Uterus (tissue), 4 donors: ENCODE measurements at places on chromosomes 5 and 9.

GRCh38 chr5:161412792-161413191, 133.7 kb downstream of the GABRB2 start:
- no peak for DNase-seq

DNA sequence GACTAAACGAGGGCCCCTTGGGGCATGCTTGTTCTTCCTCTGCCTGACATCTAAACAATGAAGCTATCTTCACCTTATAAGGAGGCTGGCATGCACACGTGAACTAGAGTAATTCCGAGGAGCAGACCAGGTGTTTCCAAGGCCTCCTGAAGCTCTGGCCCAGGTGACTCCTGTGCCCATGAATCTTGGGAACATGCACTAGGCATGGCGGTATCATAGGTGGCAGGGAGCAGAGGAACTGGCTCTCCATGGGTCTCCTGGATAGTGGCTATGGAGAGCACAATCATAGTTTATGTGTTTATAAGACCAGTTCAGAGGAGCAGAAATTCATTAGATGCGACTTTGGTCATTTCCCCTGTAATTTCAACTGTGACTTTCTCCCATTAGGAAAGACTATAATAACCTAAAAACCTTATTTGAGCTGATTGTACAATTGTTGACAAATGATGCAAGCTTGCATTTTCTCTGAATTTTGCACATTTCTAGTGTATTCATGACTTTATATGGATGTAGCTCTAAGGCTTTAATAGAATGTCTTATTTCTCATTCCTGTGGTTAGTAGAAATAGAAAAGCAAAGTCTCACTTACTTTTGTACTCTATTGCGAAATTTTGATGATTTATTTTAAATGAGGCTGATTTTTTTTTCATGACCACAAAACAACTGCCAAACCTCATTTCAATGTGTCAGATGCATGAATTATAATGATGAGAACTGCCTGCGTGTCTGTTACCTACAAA, 135.3 kb upstream of the RPS23 start:
- DNase-seq = no peak

- no peak for DNase-seq
Measured at GRCh38 chr5:150548123-150548522, 40.2 kb downstream of the NDST1 start.

GRCh38 chr5:74865256-74865803, 857 bp downstream of the FAM169A start:
- no peak for DNase-seq

GRCh38 chr9:68771376-68771775, 66.3 kb downstream of the PIP5K1B start:
- DNase-seq = no peak

DNA sequence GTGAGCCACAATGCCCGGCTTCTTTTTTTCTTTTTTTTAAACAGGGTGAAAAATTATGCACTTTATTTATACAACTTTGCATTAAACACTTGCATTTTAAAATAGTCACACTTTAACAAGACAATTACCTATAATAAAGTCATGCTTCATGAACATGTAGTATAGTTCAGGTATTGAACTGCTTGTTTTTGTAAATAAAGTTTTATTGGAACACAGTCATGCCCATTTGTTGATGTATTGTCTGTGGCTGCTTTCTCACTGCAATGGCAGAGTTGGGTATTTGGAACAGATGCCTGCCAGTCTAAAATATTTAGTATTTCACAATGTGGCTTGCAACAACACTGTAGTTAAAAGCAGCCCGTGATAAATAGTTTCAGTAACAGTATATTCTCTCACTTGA, 32.8 kb upstream of the CCL21 start:
- DNase-seq = no peak

- DNase-seq = no peak
Measured at GRCh38 chr5:124287813-124288212, 458.6 kb downstream of the ZNF608 start.

GRCh38 chr5:103915081-103915480, 352.5 kb upstream of the NUDT12 start:
- no peak for DNase-seq

GRCh38 chr9:36729906-36730305, 157.2 kb downstream of the MELK start:
- DNase-seq = no peak

DNA sequence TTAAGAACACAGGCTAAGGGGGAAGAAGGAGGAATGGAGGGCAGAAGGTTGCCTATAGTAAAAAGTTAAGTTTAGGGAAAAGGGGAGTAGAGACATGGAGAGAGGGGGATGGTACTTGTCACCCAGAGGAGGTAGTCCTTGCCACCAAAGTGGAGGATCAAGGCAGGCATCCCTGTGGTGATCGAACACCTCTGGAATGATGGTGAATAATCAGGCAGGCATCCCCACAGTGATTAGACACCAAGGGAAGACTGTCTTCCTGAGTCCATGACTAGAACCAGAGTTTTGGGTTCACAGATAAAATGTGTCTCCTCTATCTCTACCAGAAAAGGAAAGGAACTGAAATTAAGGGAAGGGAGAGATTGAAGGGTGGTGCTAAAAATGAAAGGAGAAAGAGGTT, 19.2 kb upstream of the HMGCS1 start:
- no peak for DNase-seq

DNA sequence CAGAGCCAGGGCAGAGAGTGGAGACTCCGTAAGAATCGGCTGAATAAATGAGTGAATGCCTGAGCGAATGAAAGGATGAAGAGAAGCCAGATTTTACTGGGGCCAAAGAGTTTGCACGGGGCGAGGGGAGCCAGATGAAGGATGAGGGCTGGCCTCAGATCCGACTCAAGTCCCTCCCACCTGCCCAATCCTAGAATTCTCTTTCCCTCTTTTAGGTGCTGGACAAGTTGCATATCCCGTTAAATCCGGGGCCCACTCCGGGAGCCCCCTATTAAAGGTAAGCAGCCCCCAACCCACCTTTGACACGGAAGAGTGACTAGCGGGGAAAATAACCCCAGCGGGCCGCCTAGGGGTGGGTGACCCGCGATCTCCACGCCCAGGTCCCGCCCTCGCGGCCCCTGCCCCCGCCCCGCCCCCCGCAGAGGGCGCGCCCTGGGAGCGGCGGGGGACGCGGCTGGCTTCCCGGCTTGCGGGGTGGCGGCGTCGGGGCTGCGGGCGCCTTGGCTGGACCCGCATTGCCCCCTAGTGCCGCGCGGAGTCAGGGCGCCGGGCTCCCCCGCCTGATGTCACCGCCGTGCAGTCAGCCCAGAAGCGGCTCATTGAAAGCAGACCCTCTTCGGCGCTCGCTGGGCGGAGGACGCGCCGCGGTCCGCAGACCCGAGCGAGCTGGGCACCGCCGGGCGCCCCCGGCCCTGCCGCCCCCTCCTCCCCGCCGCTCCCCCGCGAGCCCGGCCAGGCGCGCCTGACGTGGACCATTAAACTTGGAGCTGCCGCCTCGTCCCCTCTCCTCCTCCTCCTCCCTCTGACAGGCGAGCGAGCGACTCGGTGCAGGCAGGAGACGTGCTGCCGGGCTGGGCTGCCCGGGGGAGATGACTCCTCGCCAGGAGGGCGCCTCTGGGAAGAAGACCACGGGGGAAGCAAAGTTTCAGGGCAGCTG, at the start of gene ADRA1B:
ADRA1B (plus strand) TSS at position 579 of the 937 bp plus-strand sequence. CDS start 424 bp downstream, outside the sequence.
- DNase-seq = peak; percentile 73

DNA sequence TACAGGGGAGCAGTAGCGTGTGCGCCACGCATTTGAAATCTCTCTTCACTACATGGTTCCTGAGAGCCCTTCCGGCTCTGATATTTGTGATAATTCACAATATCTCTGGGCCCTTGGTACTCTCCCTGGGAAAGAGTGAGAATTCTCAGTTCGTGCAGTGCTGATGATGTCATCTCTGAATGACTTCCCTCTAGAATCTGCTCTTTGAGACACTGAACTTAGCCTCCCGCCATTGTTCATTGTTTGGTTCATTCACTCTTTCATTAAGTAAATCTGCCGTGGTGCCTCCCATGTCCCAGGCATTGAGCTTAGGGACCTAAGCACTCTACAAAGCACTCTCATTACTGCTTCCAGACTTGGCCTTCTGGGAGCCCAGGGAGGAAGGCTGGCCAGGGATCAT, 94.0 kb downstream of the PPARGC1B start:
- no peak for DNase-seq

- DNase-seq = no peak
Measured at GRCh38 chr5:145978708-145979107, 42.3 kb downstream of the SH3RF2 start.

DNA sequence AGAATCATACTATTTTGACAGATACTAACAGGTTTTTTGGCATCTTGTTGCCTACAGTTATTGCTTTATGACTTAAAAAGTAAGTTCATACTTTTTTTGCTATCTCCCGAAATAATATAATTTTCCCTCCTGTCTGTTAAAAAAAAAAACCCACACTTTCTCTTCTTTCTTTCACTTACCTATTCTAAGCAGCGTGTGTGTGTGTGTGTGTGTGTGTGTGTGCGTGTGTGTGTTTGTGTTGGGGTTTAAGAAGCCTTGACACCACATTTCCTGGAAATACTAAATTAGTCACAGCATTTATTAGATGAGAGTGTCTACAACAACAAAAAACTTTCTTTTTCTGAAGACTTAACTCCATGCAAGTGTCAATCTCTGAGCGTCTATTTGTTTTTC, 12.4 kb downstream of the TNFAIP8 start:
- DNase-seq = no peak

DNA sequence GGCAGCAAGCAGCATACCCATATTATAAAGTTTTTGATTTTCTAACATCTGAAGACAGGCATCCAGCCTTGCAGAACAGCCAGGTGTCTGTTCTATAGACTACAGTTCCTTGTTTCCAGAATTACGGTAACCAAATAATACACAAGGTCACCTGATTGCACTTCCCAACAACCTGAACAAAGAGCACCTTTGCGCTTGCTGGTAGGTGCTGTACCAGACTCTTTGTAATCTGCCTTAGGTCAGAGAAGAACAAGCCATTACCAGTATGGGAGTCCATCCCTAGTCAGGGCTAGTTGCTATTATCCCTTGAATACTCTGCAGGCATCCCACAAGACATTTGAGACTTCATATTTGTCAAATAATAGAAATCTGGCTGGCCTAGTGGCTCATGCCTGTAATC, 256.2 kb downstream of the ARRDC3 start:
- no peak for DNase-seq

DNA sequence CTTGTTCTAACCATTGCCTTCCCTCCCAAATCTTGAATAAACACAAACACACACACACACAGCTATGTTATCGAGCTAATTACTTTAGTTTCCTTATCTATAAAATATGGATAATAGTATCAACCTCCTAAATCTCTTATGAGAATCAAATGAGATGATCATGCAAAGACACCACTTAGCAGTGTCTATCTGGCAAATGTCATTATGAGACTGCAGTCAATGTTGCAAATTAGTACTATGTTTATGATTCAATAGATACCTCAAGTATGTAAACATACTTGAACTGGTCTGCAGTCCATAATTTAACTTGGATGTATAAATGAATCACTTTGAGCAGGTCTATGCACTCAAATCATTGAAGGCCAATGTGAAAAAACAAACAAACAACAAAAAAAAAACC, 22.2 kb upstream of the ERAP2 start:
- DNase-seq = no peak

DNA sequence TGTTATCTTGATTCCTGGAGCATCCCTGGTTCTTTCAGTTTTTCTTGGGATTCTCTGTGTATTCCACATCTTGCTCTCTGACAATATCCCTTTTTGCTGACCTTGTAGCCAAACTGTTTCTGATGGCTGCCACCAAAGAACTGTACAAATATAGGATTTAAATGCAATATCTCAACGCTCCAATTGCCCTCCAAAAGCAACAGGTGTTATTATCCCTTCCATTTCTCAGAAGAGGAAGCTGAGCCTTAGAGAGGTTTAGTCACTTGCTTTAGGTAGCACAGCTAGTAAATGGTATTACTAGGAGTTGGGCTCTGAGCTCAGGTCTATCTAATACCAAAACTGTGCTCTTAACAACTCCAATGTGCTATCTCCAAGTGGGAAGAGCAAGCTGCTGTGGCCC, 24.2 kb upstream of the HAND1 start:
- no peak for DNase-seq

DNA sequence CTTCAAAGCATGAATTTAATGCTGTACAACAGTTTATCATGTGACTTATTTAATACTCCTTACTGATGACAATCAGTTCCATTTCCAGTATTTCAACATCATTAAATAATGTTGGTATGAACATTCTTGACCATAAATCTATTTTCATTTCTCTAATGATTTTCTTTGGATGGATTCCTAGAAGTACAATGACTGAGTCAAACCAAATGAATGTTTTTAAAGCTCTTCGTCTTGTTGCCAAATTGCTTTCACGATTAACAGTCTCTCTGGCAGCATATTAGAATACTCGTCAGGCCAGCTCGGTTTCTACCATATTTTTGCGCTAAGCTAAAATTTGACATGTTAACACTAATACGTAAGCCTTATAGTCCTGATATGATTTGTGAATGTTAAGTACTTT, 197.0 kb downstream of the TRPM3 start:
- no peak for DNase-seq

GRCh38 chr9:34454571-34455065, 3.8 kb downstream of the FAM219A start:
- DNase-seq = no peak

DNA sequence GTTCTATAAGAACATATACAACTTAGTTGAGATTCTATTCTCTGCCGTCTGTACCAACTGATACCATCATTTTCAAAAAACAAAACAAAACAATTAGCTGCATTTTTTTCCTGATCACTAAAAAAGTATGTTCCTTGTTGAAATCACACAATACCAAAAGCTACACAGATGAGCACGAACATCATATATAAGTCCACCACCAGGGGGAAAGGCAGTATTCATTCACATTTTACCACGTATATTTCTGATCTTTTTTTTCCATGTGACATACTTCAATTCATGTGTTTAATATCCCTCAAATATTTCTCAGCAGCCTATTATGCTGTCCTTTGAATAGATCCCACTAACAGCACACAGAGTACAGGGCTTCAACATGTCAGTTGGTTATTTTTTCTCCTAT, 40.6 kb downstream of the IRX2 start:
- no peak for DNase-seq

DNA sequence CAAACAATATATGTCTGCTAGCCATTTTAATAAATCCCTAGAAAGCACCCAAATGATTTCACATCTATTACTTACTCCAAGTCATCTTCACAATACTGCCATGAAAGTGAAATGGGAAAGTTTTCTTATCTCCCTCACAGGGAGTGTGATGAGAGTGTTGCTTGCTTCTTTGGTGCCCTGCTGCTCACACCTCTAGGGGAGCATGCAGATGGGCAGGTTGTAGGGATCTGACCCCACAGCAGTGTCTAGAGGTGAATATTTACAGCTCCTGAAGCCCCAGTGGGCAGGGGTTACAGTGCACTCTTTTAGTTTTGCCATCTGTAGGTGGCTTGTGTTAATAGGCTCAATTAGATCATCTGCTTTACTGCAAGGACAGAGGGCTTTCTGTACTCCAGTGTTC, 173.2 kb downstream of the GABRG2 start:
- DNase-seq = no peak

DNA sequence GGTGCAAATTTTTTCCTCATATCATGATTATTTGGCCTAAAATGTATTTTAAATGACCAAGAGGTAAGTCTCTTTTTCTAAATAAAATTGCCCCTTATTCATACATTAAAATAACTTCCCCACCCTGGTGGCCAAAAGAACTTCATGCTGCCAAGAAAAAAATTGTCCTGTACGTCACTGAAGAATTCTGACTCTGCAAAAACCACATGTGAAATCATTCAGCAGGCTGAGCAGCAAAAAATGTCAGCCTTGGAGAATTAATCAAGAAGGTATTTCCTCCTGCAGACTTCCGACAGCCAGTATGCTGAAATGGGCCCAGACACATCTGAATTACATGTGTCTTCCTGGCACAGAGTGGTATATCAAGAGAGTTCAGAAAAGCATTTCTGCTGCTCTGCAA, 94.6 kb upstream of the HMHB1 start:
- no peak for DNase-seq

GRCh38 chr9:131222460-131222859, 53.9 kb downstream of the FAM78A start:
- DNase-seq = no peak
